Kasumi-1 (cell line): ENCODE measurements at places on chromosomes 4 and X.

DNA sequence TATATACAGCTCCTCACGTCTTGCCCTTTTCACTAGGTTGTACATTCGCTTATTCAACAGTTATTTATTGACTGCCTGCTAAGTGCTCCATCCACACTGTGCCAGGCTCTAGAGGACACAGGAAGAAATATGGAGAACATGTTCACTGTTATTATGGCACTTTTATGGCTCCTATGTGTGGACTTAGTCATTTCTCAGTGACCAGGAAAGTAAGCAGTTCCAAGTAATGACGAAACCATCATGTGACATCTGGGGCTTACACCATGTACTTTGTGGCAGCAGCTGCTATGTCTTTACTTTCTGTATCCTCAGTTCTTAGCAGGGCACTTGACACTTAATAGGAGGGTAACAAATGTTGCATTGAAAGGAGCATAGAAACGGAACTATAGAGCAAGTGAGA is 278.0 kb downstream of the ANK2 start:
- no peak for DNase-seq

DNA sequence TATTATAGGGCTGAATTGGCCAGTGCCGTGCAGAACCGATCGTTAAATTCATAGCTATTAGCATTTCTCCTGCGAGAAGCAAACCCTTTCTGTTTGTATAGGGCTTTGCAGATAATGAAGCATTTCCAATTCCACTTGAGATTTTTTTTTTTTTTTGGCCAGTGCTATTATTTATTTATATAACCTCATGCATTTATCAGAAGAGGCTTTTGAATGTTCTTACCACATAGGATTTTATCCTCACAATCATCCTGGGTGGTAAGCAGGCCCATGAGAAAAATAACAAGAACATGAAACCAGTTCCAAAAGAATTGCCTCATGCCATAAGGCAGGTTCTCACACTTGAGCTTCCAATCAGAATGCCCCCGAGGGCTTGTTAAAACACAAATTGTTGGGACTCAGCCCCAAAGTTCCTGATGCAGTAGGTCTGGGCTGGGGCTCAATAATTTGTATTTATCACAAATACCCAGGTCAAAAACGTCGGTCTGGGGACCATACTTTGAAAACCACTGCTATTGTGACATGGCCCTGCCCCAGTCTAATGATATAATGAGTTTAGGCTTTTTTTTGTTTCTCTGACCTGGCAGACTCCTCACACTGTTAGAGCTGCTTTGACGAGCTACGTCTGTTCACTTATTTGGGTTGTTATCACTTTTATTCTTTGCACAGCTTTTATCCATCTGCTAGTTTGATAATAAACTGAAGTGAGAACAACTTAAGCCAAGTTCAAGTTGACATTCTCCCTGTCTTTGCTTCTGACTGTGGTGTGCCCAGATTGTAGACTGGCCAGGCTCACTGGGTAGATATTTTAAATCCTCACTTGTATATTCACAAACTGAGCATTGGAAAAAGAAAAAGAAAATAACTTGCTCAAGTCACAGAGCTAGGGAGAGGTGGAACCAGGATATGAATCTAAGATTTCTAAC is 20.1 kb downstream of the SUPT20HL1 start:
- DNase-seq = no peak

GRCh38 chrX:130204647-130205046 is 32.9 kb downstream of the RAB33A start:
- no peak for DNase-seq

- no peak for DNase-seq
Observed at GRCh38 chrX:3136161-3136961, 95.1 kb downstream of the ARSF start.

- no peak for DNase-seq
Observed at GRCh38 chrX:46209768-46210167, 335.5 kb downstream of the ZNF674 start.

DNA sequence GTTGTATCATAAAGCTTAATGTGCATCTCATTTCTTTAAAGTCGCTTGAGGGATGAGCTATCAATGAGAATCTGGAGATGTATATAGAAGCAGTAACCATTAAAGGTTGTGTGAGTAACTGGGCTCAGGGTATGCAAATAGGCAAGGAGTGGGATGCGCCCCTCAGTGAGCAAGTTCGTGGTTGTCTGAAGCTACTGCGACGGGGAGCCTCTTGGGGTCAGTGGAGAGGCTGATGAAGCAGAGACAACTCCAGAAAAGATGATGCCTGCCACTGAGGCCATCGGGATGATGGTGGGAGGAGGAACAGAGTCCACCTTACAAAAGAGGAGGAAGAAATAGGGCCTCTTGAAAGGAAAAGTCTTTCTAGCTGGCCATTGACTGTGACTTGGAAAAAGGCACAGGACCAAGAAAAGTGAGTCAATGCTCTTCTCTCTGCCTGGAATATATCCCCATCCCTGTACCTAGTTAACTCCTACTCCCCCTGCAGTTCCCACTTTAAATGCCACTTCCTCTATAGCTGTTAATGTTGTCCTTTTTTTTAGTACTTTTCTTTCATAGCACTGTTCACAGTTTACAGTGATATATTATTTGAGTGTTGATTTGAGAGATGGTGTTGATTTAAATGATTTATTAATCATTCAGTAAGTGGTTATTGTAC is 51.4 kb upstream of the LSM6 start:
- DNase-seq = no peak

- DNase-seq = no peak
Observed at GRCh38 chr4:152427981-152428380, 107.9 kb downstream of the FBXW7 start.

GRCh38 chr4:86816501-86817273 is 32.5 kb downstream of the SLC10A6 start:
- DNase-seq = no peak

- DNase-seq = no peak
Observed at GRCh38 chr4:32562010-32562409, 1841.8 kb downstream of the PCDH7 start.
